Bone marrow (tissue), 2 donors: ENCODE measurements at places on chromosomes 13 and 19.
A peak's percentile ranks its signal among the peaks of the same experiment; 100 is the strongest.

GRCh38 chr13:37601648-37602440, 3.3 kb upstream of the POSTN start:
- DNase-seq: no peak

- DNase-seq: no peak
Measured at GRCh38 chr13:53342623-53343360, 314.2 kb downstream of the OLFM4 start.

- DNase-seq: peak; percentile 68
Measured at GRCh38 chr19:38265213-38265861, 964 bp downstream of the SPINT2 start.

GRCh38 chr19:37355901-37356300, 15.0 kb upstream of the ZNF527 start:
- no peak for DNase-seq

DNA sequence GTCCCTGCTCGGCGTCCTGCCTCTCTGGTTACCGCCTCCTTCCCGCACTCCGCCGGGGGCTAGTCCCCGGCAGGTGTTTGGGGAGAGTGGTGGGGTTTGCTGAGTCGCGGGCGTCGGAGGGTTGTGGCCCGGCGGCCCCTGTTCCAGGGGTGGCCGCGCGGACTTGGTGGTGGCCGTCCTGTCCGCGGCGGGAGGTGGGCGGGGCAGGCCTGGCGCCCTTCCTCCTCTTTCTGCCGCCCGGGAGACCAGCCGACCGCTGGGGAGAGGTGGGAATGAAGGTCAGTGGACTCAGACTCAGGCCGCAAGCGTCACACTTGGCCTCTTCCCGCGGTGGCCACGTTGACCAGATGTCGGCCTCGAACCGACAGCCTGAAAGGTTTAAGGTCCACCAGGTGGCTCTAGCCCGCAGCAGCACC, 61.8 kb downstream of the ZNF723 start:
- no peak for DNase-seq

DNA sequence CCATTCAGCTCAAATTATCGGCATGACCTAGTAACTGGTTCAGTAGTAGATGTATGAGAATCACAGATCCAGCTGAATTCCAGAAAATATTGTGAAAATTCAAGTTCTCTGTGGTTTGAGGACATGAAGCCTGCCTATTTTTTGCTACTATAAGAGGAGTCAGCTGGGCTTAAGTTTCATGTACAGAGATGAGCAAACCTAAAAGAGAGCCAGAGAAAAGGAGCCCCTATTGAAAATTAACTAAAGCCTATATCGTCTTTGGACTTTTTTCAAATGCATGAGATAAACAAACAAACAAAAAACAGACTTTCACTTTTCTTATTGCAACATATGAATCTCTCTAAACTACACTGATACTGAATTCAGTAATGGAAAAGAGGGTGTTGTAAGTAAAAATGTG, 106.8 kb upstream of the SPRY2 start:
- no peak for DNase-seq

GRCh38 chr19:13281567-13282291, 131.5 kb downstream of the IER2 start:
- no peak for DNase-seq
